ENCODE measurements at places on chromosomes 11 and 22.

DNA sequence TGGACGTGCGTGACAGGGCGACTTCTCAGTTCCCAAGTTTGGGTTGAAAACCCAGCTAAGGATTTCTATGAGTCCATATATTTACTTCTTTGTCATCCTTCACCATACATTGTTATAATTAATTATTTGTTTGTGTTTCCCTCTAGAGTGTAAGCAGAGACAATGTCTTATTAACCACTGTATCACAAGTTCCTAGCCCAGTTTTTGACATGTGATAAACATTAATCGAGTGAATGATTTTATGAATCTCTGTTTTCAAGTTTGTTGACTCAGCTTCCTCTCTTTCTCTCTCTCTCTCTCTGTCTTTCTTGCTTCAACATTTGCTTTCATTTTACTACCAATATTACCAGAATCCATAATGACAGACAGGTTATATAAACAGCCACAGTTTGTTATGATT lies 1259.6 kb upstream of the TENM4 start:
- no peak overlapping the region for H3K4me3 ChIP-seq
- no peak for DNase-seq
- no peaks in the 10 kb centered on the region for H3K27me3 ChIP-seq
- H3K27ac ChIP-seq, result no peak overlapping the region

DNA sequence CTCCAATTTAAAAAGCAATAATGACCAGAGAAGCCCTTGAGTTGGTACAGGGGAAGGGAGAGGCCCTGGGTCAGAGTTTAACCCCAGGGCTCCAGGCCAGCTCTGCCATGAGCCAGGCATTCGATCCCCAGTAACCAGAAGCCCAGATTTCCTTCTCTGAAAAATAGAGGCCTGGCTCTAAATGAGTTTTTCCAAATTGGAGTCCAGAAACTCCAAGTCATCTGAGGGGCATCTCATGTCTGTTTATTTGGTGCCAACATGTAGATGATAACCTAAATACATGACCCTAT lies 381.9 kb downstream of the CTTN start:
- no peaks in the 10 kb centered on the region for H3K27me3 ChIP-seq
- no peaks in the 10 kb centered on the region for H3K4me1 ChIP-seq
- no peaks in the 10 kb centered on the region for H3K36me3 ChIP-seq
- H3K27ac ChIP-seq, result no peak overlapping the region
- no peak for DNase-seq
- H3K4me3 ChIP-seq, result no peak overlapping the region

DNA sequence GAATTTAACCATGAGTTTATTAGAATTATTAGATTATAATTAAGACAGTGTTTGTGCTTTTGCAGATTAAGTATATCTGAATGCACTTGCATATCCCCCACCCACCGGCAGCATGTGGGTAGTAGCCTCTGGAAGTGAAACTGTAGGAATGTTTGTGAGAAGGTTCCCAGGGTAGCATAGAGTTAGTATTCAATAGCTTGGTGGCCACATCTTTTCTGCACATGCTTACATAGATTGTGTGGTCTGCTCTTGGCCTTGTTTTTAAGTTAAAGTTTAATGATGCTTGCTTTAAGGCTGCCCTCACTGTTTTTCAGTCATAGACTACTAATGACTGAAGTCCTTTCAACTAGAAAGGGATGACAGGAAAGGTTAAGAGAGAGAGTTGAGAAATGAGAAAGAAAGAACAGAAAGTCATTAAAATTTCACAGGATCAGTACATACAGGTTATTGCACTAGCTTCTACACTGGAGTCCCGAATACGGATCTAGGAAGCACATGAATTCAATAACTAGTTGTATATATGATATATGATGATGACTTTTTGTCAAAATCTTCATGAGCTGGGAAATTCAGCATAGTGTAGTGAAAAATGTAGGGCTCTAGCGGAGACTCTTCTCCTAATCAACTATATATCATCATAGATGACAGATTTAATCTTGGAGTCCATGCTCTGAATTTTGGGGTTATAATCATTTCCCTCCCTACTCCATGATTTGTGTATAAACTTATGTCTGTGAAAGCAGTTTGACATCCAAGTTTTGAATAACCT lies 137.1 kb downstream of the ARHGAP42 start:
- DNase-seq, result no peak
- H3K4me3 ChIP-seq, result no peak overlapping the region
- H3K36me3 ChIP-seq, result no peaks in the 10 kb centered on the region
- no peak overlapping the region for H3K27ac ChIP-seq

- H3K27me3 ChIP-seq, result peaks cover 36% of the 10 kb centered on the region
- H3K27ac ChIP-seq, result peak overlapping the region; percentile 99
- peaks cover 19% of the 10 kb centered on the region for H3K36me3 ChIP-seq
- H3K4me1 ChIP-seq, result peaks cover 44% of the 10 kb centered on the region
Measured at GRCh38 chr11:124761301-124762104, 587 bp downstream of the ESAM start.

DNA sequence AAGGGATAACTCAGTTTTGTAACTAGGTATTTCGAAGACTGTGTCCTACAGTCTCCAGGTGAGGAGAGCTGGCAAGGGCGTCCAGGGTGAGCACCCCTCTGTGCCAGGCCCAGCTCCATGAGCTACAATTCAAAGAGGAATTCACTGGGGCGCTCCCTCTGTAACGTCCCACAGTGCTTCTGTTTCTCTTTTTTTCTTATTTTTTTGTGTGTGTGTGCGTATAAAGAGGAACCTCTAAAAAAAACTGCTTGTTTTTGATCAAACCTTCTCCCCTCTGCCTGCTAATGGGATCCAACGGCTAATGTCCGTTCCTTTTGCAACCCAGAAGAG lies 17.1 kb downstream of the ASCC2 start:
- no peak for DNase-seq
- H3K27ac ChIP-seq, result peak overlapping the region; percentile 47
- H3K36me3 ChIP-seq, result peaks cover 15% of the 10 kb centered on the region
- no peak overlapping the region for H3K4me3 ChIP-seq
- H3K4me1 ChIP-seq, result peaks cover 41% of the 10 kb centered on the region

- H3K27ac ChIP-seq, result peak overlapping the region; percentile 63
- DNase-seq, result no peak
- peaks cover 39% of the 10 kb centered on the region for H3K4me1 ChIP-seq
- no peaks in the 10 kb centered on the region for H3K27me3 ChIP-seq
- peaks cover 89% of the 10 kb centered on the region for H3K36me3 ChIP-seq
Measured at GRCh38 chr11:128464878-128465450, 122.4 kb downstream of the ETS1 start.

GRCh38 chr11:62269654-62270278 lies at the start of gene SCGB2A2:
Gene SCGB2A2, plus strand, starts transcription at chr11:62270158. Its CDS starts 59 bp downstream, at chr11:62270217.
- peaks cover 3% of the 10 kb centered on the region for H3K27me3 ChIP-seq
- no peak within 1 kb of the TSS for H3K4me3 ChIP-seq
- H3K27ac ChIP-seq, result no peak within 1 kb of the TSS
- no peak for DNase-seq
- H3K4me1 ChIP-seq, result no peaks in the 10 kb centered on the region

GRCh38 chr11:19846654-19847305 lies 134.1 kb downstream of the NAV2 start:
- H3K4me1 ChIP-seq, result peaks cover 5% of the 10 kb centered on the region
- H3K27me3 ChIP-seq, result no peaks in the 10 kb centered on the region
- no peak overlapping the region for H3K4me3 ChIP-seq
- peak overlapping the region; percentile 15 for H3K27ac ChIP-seq
- H3K36me3 ChIP-seq, result no peaks in the 10 kb centered on the region

GRCh38 chr22:40898850-40899357 lies 37.0 kb upstream of the DNAJB7 start:
- no peak for DNase-seq
- peaks cover 12% of the 10 kb centered on the region for H3K4me1 ChIP-seq
- H3K27me3 ChIP-seq, result no peaks in the 10 kb centered on the region
- no peak overlapping the region for H3K27ac ChIP-seq
- peaks cover 6% of the 10 kb centered on the region for H3K36me3 ChIP-seq

DNA sequence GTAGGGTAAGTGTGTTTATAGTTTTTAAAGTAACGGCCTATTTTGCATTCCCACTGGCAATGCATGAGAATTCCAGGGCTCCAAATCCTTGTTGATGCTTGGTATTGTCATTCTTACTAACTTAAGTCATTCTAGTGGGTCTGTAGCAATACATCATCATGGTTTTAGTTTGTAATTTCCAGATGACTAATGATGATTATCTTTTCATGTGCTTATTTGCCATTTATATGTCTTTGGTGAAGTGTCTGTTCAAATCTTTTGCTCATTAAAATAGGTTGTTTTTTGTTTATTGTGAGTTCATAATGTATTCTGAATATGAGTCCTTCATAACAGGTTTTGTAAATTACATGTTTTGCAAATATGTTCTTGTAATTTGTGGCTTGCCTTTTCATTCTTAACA lies 31.2 kb downstream of the MTMR3 start:
- no peaks in the 10 kb centered on the region for H3K27me3 ChIP-seq
- peaks cover 84% of the 10 kb centered on the region for H3K4me1 ChIP-seq
- no peak overlapping the region for H3K27ac ChIP-seq
- no peaks in the 10 kb centered on the region for H3K36me3 ChIP-seq
- no peak overlapping the region for H3K4me3 ChIP-seq

- no peak overlapping the region for H3K4me3 ChIP-seq
- no peak overlapping the region for H3K27ac ChIP-seq
- H3K36me3 ChIP-seq, result no peaks in the 10 kb centered on the region
- DNase-seq, result no peak
- no peaks in the 10 kb centered on the region for H3K4me1 ChIP-seq
Measured at GRCh38 chr22:32378707-32379272, 21.1 kb downstream of the RFPL3 start.

DNA sequence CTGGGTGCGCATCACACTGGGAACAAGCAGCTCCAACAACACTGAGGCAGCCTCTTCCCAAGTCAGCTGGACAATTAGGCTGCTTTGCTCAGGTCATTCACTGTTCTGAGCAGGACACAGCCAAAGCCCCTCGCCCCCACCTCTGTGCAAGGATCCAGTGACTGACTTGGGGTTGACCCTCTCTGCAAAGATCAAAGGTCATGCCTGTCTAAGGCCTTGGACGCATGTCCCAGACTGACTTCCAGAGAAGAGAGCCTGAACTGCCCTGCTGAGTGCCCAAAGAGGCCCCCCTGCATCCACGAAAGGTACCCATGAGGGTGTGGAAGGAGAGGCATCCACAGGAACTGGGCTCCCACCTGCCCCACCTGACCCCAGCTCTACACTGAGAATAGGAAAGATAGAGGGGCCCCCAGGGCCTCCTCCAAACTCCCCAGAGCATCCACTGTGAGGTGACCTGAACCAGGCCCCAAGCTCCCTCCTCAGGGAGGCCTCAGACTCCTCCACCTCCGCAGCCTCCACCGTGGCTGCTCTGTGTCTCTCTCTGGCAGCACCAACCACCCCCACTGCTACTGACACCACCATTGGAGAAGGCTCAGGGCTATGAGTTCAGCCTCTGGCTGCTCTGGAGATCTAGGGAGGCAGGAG lies 53.5 kb downstream of the IGLL5 start:
- H3K4me3 ChIP-seq, result no peak overlapping the region
- H3K27me3 ChIP-seq, result no peaks in the 10 kb centered on the region
- no peak for DNase-seq
- H3K36me3 ChIP-seq, result no peaks in the 10 kb centered on the region
- H3K4me1 ChIP-seq, result no peaks in the 10 kb centered on the region
- no peak overlapping the region for H3K27ac ChIP-seq

GRCh38 chr11:94835594-94835927 lies 67.4 kb downstream of the AMOTL1 start:
- H3K4me3 ChIP-seq, result no peak overlapping the region
- H3K27ac ChIP-seq, result no peak overlapping the region
- DNase-seq, result no peak
- peaks cover 61% of the 10 kb centered on the region for H3K36me3 ChIP-seq
- no peaks in the 10 kb centered on the region for H3K27me3 ChIP-seq

DNA sequence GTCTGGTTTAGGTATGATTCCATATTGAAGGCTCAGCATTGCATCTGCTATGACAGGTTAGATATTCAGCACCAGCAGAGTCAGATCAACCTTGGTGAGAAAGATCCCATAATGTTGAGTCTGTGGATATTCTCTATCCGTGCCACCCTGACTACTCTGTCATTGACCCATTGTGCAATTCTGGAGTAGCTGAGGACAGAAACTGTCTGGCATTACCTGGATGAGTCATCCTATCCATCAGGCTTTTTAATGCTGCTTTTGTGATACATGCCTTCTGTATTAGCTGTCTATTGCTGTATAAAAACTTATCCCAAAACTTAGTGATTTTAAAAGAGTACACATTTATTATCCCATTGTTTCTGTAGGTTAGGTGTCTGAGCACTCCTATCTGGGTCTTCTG lies 189.1 kb upstream of the FAT3 start:
- no peak for DNase-seq
- H3K27me3 ChIP-seq, result no peaks in the 10 kb centered on the region
- H3K4me3 ChIP-seq, result no peak overlapping the region
- no peaks in the 10 kb centered on the region for H3K36me3 ChIP-seq
- H3K4me1 ChIP-seq, result no peaks in the 10 kb centered on the region

GRCh38 chr11:616320-617198 lies 809 bp upstream of the IRF7 start:
- H3K27ac ChIP-seq, result peak overlapping the region; percentile 92
- peaks cover 18% of the 10 kb centered on the region for H3K36me3 ChIP-seq
- no peaks in the 10 kb centered on the region for H3K27me3 ChIP-seq
- DNase-seq, result no peak
- H3K4me3 ChIP-seq, result peak overlapping the region; percentile 66
- H3K4me1 ChIP-seq, result peaks cover 13% of the 10 kb centered on the region

- no peaks in the 10 kb centered on the region for H3K27me3 ChIP-seq
- H3K27ac ChIP-seq, result no peak overlapping the region
- DNase-seq, result no peak
- H3K4me3 ChIP-seq, result no peak overlapping the region
Measured at GRCh38 chr11:13354335-13354734, 76.7 kb downstream of the BMAL1 start.

- peaks cover 62% of the 10 kb centered on the region for H3K4me1 ChIP-seq
- peak; percentile 36 for DNase-seq
- H3K27me3 ChIP-seq, result no peaks in the 10 kb centered on the region
Measured at GRCh38 chr11:68582416-68583040, 101.8 kb upstream of the GAL start.

- H3K36me3 ChIP-seq, result no peaks in the 10 kb centered on the region
- no peaks in the 10 kb centered on the region for H3K4me1 ChIP-seq
Measured at GRCh38 chr11:85307366-85307765, 319.8 kb downstream of the DLG2 start.

- H3K27ac ChIP-seq, result peak overlapping the region; percentile 92
- H3K4me1 ChIP-seq, result peaks cover 65% of the 10 kb centered on the region
- H3K27me3 ChIP-seq, result no peaks in the 10 kb centered on the region
- peak; percentile 56 for DNase-seq
Measured at GRCh38 chr11:111978028-111978771, 41.1 kb downstream of the DIXDC1 start.

DNA sequence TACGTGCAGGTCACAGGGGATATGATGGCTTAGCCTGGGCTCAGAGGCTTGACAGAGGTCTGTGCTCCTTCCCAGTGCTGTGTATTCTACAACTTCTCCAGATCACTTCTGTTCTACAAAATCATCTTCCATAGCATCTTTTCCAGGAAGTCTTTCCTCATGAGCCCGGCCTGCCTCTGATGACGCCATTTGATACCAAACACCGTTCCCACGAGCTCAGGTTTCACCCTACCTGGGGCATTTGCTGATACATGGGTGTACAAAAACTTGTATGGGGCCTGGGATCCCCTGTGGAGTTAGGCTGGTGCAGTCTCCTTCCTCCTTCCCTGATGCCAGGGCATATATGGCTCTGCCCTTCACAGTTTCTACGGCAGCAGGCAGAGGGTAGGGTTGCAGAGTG lies 78.7 kb downstream of the NECTIN1 start:
- H3K36me3 ChIP-seq, result no peaks in the 10 kb centered on the region
- no peak for DNase-seq
- H3K4me1 ChIP-seq, result no peaks in the 10 kb centered on the region
- H3K27ac ChIP-seq, result no peak overlapping the region
